Stimulated activated naive B cell treated with anti-CD40 and anti-IgM and Interleukin-4, amounts not matched to agents 10 μg/mL and 1 μg/mL and 100 μg/mL, for 72 hours (primary cell): ENCODE measurements at places on chromosomes 16 and 17.

- no peak for DNase-seq
Observed at GRCh38 chr17:32126325-32126724, 16.0 kb upstream of the RHOT1 start.

DNA sequence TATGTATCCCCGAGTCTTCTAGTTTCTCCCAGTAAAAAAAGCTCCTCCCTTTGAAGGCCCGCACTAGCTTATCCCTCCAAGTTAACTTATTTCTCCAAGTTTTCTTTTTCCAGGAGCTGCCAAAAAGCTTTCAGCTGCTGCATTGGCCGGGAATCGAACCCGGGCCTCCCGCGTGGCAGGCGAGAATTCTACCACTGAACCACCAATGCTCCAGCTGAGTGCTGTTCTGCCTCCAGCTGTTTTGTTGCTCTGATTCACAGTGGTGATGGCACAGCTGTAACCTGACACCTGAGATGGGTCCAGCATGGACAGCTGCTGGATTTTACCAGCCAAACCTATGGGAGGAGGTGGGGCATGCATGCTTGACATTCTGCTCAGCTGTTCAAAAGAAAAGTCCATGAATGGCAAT is 22.1 kb downstream of the VAC14 start:
- no peak for DNase-seq

DNA sequence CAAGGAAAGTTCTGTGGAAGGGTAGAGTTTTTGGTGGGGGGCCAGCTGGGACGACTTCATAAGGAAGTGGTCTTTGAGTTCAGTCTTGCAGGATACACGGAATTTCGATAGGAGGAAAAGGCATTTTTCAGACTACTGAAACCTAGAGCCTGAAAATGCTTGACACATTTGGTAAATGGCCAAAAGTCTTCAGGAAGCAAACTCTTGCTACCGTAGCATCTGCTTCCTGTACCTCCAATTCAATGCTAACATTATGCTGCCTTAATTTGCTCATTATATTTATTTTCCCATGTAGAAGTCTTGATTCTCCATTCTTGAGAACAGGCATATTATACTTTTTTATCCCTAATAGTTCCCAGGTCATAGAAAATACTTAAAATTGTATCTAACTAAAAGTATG is 129.3 kb upstream of the MED13 start:
- DNase-seq: no peak

DNA sequence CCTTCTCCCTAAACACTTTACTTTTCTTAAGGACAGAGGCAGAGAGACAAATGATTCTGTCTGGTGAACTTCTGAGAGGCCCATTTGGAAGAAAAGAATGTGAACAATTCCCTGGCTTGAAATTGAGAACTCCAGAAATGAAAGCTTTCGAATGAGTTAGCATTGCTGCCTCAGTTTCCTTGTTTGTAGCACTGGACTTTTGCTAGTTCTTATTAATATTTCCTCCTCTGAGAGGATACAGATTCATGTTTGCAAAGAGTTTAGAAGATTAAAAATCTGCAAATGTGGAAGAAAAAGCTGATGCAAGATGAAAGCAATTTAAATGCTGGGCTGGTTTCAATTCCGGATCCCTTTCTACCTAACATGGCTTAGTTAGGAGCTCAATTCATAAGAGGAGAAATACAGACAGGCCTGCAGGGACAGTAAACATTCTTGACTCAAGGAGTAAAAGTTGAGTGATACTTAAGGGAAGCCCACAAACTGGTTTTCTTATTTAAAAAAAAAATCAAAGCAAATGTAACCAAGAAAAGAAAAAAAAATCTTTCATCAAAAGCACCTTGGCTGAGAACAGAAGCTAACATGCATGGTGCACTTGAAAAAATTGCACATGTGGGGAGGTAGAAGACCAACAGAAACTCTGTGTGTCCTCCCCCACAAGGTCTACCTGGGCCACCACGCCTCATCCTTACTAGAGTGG is 27.1 kb downstream of the HNF1B start:
- no peak for DNase-seq

DNA sequence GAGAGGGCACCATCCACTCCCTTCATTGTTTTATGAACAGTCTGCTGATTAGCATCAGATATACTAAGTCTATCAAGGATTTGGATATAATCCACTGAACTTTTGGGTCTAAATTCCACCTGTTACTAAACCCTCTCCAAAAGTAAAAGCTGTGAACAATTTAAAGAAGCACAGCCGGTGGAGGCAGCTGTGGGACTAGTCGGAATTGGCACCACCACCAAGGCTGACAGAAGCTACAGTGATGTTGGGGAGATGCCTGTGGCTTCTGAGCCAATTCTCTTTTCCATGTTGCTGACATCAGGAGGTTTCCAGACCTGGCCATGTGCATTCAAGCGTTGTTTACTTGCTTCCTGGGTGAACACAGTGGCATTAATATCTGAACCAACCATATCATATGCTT is 679.0 kb upstream of the CA10 start:
- DNase-seq: no peak

DNA sequence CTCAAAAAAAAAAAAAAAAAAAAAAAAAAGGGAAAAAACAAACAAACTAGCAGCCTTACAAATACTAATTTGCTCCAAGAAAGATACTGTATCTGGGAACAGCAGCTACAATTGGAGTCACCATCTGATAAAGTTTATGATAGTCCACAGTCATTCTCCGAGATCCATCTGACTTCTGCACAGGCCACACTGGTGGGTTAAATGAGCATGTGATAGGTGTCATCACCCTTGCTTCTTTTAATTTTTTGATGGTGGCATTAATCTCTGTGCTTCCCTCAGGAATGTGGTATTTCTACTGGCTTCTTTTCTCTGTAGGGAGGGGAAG is 49.6 kb downstream of the BCL7C start:
- no peak for DNase-seq

DNA sequence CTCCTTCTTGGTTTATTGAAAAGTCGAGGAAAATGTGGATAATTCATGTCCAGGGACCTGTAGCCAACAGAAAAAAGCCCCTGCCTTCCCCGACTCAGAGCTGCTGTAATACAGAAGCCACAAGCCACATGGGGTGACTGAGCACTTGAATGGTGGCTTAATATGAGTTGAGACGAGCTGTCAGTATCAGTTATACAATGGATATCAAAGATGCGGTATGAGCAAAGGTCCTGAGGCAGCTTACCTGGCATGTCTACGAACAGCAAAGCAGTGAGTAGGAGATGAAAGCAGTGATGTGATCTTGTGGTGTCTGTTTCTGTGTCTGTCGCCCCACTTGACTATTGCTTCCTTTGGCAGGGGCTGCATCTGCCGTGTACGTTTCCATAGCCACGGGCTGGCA is 12.2 kb upstream of the RMI2 start:
- no peak for DNase-seq

DNA sequence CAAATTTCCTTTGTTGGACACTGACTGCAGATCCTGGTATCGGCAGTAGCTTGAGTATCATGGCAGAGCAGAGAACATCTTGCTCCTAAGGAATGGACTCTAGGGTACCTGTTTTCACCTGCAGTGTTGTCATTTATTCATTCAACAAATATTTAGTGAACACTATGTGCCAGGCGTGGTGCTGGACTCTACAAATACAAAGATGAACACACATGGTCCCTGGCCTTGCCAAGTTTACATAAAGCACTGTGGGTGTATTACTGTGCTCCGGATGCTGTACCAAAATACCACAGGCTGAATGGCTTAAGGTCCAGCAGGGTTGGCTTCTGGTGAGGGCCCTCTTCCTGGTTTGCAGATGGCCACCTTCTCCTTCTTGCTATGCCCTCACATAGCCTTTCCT is 14.2 kb upstream of the CCR7 start:
- DNase-seq: no peak

DNA sequence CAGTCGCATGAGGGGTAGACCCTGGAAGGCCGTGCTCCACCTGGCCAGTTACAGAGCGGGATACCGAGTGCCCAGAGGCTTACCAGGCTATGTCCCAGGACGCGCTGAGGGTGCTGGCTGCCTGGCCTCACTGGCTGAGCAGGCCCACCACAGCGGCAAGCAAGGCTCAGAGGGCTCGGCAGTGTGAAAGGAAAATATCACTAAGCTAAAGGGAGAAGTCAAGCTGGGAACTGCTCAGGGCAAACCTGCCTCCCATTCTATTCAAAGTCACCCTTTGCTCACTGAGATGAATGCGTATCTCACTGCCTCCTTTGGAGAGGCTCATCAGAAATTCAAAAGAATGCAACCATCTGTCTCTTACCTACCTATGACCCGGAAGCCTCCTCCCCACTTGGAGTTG is 37.4 kb downstream of the CCDC57 start:
- DNase-seq: no peak

DNA sequence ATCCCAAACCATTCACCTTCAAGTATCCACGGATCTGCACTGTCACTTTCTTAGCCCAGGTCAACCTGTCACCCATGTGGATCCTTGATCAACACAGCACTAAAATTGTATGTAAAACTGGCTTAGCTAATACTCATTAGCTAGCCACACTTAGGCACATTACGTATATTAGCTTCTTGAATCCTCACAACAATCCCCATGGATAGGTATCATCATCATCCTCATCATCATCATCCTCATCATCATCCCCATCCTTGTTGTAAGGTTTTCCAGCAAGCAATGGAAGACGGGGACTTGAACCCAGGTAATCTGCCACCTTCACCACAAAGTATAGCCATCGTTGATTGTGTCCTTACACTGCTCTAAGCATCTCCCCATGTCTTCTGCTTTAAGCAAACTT is 184.3 kb downstream of the XYLT1 start:
- no peak for DNase-seq

DNA sequence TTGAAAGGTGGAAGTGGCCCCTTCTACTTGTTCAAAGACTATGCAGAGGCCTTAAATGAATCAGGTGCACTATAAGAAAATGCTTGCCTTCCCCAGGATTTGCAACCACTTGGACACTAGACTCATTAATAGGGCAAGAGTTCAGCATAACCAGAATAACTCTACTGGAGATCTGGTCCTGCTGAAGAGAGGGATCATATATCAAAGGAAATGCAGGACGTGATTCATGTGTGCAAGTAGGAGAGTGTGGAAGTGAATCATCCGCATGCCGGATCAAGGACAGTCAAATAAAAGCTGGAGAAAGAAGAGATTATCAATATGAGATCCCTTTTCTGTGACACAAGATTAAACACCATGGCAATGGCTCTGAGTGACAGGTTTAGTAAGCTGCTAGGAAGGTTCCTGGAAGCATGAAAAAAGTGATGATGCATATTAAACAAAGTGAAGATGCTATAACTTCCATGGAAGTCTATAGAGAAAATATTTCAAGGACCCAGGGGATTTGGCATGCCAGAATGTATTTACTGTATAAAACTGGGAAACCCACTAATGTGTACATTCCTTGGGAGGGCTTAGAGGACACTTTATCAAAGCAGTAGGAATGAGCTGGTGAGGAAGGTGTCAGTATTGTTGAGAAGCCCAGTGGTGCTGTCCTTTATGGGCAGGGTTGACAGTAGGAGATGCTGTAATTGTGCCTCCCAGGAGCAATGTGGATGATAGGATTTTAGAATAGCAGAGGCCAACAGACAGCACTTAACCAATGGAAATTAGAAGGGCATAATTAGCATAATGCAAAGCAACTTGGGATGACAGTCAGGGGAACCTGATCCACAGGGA is 133.1 kb downstream of the ABCA8 start:
- no peak for DNase-seq

DNA sequence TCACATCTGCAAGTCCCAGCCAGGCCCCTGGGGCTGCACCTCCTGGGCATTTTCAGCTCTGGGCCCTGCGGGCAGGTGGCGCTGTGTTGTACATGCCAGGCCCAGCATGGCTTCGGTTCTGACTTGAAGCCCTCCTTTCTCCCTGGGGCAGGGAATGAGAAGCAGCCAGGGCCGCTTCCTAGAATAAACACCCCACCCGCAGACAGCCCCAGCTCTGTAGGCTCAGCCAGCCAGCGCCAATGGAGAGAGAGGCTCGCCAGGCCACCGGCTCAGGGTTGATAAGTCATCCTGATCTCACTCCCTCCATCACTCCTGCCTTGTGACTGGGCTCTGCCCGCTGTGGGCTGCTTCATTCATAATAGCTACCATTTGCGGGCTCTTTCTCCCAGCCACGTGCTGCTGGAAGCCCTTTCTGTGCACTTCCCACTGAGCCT is 6.0 kb upstream of the GLIS2 start:
- DNase-seq: peak; percentile 63

DNA sequence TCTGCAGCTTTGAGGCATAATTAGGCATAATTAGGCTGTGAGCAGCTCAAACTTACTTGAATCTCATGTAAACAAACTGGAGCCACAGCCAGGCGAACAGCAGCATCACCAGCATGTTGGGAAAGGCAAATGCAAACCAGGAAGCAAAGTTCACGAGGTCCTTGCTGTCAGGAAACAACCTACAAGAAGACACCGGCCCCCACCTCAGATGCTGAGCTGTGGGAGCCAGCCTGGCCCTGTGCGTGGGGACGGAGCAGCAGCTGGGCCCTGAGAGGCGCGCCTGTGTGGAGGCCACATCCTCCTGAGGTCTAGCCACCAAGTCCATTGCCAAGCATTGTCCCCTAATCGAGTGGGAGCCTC is 12.2 kb downstream of the SLC13A5 start:
- no peak for DNase-seq

GRCh38 chr16:10868104-10868595 is 8.9 kb upstream of the CIITA start:
- DNase-seq: no peak

DNA sequence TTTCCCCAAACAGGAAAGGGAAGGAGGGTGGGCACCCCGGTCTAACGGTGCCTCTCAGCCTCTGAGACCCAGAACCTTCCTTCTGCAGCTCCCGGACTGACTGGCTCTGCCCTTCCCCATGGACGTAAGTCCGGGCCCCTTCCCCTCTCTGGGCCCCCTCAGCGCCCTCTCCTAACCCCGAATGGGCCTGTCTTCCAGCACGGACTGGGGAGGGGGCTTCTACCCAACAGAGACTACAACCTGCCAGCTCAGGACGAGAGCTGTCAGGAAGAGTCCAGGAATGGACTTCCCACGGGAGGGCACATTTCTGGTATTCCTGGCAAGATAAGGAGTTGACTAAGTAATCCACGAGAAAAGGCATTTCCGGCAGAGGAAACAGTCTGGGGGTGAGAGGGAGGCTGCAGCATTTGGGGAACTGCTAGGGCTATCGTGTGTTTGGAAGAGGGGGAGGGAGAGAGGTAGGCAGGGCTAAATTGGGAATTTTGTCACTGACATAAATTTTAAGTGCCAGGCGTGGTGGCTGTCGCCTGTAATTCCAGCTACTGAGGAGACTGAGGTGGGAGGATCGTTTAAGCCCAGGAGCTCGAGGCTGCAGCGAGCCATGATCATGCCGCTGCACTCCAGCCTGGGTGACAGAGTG is 12.1 kb upstream of the ALDOA start:
- DNase-seq: no peak
